ENCODE measurements at places on chromosomes 7 and 10.

DNA sequence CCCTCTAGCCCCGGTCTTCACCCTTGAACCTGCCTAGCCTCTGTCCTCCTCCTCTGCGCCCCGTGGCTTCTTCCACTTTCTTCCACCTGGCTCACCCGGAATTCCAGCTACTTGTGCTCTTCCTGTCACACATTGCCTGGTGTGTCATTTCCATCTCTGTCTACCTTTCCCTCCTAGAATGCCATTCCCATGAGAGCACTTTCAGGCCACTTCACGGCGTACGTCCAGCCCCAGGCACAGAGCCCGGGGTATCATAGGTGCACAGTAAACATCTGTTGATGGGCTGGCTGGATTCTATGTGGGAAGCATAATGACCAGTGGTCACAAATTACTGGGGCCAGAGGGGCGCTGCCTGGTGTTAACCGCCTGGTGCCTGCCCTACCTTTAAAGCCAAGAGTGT lies 161.3 kb downstream of the CUX1 start:
- DNase-seq: no peak

- DNase-seq: no peak
These were observed 154.8 kb downstream of the GRK5 start for GRCh38 chr10:119362122-119362521.

DNA sequence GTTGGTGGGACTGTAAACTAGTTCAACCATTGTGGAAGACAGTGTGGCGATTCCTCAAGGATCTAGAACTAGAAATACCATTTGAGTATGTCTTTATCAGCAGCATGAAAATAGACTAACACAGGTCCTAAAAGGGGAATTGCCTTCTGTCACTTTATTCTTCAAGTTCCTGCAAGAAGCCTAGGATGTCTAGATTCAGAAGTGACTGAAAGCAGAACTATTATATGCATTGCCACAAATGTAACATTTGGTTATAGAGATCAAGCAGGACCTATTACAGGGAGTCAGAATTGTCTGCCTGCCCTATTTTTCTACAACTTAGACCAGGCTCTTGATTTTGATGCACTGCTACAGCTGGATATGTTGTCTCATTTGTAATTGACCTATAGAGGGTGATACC lies 364.7 kb downstream of the SORCS1 start:
- no peak for DNase-seq

DNA sequence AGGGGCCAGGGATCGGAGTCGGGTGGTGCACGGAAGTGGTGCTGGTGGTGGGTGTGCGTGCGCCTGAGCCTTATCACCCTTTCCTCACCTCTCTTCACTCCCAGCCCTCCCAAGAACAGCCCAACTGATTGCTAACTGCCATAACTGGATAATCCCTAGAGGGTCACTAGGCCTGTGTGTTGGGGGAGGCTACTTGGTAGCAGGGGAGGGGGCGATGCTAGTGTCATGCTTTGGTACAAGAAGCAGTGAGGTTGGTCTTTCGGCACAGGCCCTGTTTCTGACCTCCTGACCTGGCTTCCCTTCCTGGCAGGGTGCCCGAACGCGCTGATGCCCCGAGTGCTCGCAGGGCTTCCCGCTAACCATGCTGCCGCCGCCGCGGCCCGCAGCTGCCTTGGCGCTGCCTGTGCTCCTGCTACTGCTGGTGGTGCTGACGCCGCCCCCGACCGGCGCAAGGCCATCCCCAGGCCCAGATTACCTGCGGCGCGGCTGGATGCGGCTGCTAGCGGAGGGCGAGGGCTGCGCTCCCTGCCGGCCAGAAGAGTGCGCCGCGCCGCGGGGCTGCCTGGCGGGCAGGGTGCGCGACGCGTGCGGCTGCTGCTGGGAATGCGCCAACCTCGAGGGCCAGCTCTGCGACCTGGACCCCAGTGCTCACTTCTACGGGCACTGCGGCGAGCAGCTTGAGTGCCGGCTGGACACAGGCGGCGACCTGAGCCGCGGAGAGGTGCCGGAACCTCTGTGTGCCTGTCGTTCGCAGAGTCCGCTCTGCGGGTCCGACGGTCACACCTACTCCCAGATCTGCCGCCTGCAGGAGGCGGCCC lies 652 bp downstream of the KAZALD1 start:
- peak; percentile 75 for DNase-seq

DNA sequence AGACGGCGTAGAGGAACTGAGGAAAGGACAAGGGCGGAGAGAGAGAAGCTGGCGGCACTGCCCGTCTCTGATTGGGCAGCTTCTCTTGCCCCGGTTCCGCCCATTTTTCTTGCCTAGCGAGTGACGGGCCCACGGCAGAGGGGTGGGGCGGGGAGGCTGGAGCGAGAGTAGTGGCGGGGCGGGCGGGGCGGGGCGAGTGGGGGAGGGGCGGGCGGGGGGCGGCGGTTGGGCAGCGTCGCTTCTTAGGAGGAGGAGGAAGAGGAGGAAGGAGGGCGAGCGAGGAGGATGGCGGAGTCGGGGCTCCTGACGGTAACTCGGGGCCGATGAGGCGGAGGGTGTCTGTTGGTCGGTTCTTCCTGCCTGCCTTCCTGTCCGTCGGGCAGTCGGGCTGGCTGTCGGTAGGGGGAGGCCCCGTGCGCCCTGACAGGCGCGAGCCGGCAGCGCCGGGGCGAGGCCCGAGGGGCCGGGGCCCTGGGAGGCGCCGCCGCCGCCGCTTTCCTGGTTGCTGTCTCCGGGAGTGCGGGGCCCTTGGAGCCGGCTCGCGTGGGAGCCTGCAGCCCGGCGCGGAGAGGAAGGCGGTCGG lies at the start of gene SHOC2:
Gene SHOC2 (plus strand): TSS at position 256 of the 583 bp plus-strand sequence. CDS start 44,755 bp downstream, outside the sequence.
- DNase-seq: peak; percentile 100

DNA sequence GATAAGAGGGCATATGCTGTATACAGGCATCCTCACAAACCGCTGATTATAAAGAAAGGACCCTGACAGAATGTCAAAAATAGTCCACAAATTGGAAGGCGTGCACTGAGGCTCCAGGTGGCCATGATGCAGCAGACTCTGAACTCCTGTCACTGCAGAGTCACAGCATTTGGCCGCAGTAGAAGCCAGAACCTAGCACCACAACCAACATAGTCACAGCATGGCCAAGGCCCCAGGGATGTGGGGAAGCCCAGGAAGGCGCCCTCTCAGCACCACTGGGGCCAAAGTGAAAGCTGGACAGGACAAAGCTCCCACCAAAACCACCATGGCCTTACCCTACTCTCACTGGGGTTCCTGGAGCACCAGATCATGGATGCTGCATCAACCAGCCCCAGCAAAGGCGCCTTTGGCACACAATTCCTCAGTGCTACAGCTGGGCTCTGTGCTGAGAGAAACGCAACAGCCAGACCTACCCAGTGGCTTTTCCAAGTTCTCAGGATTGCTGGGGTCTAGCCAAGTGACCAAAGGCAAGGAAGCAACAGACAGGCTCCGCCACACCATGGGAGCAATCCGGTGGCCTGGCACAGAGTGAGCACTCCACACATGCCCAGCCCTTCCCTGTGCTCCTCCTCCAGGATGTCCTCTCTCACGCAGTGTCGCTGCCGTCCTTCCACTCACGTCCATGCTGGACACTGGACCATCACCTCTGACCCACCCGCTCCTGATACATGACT lies 60.2 kb downstream of the STK17A start:
- DNase-seq: no peak

GRCh38 chr10:22321156-22321923 lies 441 bp downstream of the BMI1 start:
- DNase-seq: peak; percentile 68

DNA sequence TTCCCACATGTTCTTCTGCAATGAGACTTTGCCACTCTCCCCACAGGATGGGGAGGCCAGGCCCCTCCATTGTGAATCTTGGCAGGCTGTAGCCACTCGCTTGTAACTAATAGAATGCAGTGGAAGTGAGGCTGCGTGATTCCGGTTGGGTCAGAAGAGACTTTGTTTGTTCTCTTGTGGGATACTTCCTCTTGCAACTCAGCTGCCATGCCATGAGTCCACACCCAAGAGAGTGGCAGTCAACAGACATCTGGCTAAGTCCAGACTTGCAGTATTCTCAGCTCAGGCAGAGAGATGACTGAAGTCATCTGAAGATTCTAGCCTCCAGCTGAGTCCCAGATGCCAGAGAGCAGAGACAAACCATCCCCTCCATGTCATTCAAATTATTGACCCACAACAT lies 153.4 kb upstream of the GDF10 start:
- no peak for DNase-seq

DNA sequence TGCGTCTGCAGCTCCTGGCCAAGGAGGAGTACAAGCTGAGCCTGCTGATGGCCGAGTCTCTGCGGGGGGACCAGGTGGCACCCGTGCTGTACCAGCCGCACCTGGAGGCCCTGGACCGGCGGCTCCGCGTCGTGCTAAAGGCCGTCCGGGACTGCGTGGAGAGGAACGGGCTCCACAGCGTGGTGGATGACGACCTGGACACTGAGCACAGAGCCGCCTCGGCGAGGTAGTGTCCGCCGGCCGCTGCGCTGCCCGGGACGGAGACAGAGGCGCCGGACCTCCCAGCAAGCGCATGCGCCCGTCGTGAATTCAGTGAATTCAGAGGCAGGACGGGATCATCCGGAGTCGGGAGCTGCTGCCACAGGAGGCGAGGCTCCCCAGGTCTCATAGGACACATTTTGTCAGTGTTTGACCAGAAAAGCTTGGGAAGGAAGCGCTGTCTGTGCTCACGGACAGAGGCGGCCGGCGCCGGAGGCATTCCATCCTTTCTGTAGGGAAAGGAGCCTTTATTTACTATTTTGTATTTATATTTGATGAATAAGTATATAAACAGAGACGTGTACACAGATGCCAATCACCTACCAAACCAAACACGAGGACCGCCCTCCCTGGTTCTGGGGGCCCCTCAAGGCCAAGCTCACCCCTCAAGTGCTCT lies 30.1 kb upstream of the FOXL3 start:
- DNase-seq: no peak

GRCh38 chr7:80105701-80106408 lies 28.8 kb upstream of the GNAI1 start:
- no peak for DNase-seq

GRCh38 chr7:155465761-155466141 lies 7.8 kb downstream of the EN2 start:
- DNase-seq: no peak

DNA sequence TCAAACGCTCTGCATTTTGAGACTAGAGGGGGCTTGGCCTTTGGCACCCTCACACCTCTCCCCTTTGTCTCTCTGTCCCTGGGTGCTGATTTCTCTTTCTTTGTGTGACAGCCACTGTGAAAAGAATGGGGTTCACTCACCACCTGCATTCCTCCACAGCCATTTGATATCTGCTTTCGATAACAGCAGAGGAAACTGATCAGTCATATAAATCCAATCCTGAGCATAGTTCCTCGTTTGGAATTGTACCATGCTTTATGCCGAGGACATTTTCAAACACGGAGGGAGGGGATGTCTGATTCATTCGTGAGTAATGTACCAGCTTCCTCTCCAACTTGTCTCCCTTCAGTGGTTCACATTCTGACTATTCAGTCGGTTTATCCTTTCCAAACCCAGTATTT lies 15.8 kb downstream of the MET start:
- DNase-seq: no peak

GRCh38 chr10:86863484-86863842 lies 94.0 kb downstream of the MMRN2 start:
- DNase-seq: no peak

GRCh38 chr10:87503886-87504285 lies 807 bp upstream of the MINPP1 start:
- DNase-seq: no peak

DNA sequence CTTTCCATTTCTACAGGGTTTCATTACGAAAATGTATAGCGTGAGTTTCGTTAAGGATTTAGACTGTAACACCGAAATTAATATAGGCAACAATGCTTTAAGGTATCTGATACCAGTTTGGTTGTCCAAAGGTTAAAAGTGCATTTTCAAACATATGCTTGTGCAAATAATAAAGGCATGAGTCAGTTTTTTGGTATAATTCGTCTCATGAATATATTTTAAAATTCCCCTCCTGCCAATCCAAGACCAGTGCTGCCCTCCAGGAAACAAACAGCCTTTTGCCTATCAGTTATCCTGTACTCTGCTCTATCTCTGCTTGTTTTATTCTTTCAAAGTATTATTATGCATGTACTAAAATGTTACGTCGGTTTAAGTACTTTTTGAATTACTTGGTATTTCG lies 2.0 kb downstream of the LCOR start:
- no peak for DNase-seq

- no peak for DNase-seq
These were observed 10.8 kb upstream of the NKX2-3 start for GRCh38 chr10:99521765-99522469.

- DNase-seq: no peak
These were observed 54.7 kb upstream of the AMPH start for GRCh38 chr7:38685851-38686250.

- peak; percentile 11 for DNase-seq
These were observed 25.9 kb downstream of the DNAH11 start for GRCh38 chr7:21568762-21569161.

DNA sequence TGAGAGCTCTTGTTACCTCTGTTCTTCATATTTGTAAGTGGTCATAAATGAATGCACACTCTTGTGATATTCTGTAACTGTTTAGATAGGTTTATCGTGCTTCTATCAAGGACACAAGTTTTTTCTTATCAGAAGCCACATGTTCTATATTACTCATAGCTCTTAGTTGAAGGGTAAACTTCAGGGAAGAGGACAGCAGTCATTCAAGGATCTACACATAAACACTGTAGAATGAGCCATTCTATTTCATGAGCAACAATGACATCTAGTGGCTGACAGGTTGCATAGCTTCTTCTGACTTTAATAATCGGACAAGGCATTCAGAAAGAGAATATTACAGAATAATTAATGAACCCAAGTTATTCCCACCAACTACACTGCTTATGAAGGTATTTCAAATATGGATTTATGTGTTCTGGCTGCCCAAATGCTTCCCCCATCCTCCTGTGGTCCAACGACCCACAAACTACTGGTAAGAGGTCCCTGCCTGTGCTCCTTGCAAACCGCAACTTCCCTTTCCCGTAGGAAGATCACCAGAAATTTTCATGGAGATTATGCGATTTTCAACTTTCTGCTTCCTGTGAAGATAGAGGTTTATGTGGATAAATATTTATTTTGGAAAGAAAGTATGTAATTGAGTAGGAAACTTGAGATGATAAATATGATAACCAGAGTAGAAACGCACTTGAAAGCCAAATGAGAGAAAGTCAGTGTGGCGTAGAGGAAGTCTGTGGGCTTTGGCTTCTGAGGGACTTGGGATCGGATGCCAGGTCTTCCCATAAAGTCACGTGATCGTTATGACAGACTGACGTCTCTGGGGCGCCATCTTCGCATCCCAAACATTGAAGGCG lies 16.8 kb upstream of the ABCB5 start:
- DNase-seq: peak; percentile 53

DNA sequence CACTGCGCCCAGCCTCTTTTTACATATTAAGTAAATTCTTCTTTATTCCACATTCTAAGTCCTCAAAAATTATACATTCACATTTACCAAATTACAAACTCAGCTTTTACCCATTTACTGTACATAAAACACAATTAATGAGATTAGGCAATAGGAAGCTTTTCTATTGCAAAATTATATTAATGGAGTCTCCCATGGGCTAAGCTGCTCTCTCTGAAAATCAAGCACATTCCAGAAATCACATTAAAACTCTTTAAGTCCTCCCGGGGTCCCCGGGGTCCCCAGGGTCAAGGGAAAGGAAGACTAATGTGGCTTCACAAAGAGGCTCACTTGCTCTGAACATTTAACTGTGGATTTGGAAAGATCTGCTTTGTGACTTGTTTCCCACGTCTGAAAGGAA lies 127.4 kb upstream of the KMT2E start:
- no peak for DNase-seq

- DNase-seq: no peak
These were observed 145.2 kb upstream of the UNC5B start for GRCh38 chr10:71067098-71067740.
